ENCODE measurements at places on chromosomes 12 and 14.

DNA sequence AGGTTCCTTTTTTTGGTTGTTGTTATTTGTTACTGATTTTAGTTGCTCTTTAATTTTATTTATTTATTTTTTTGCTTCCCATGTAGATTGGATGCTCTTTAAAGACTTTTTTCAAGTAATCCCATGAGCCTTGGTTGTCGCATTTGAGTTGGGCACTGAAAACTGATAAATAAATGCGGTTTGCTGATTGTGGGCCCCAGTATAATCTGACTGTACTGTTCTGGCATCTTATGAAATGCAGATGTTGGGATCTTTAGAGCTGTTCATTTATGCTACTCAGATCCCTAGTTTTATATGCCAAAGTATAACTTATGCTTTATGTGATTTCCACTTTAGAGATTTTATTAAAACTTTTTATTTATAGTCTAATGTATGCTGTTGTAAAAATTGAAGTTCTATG is 33.3 kb downstream of the WNK1 start:
- no peak for DNase-seq

- DNase-seq, result no peak
Measured at GRCh38 chr12:130031571-130032189, 127.9 kb upstream of the TMEM132D start.

DNA sequence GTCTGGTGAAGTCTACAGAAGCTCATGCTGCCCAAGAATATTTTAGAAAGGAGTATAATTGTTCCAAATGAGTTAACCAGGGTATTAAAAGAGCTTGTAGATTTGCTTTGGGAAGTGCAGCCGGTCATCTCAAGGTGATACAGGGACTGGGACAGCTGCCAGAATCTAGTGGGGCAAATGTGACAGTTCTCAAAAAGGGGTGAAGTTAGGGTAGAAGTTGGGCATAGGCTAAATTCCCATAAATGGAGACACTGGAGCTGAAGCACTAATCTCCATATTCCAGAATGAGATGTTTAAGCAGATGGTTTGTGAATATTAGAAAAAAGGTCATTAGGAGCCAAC is 94.7 kb downstream of the ANO6 start:
- no peak for DNase-seq

DNA sequence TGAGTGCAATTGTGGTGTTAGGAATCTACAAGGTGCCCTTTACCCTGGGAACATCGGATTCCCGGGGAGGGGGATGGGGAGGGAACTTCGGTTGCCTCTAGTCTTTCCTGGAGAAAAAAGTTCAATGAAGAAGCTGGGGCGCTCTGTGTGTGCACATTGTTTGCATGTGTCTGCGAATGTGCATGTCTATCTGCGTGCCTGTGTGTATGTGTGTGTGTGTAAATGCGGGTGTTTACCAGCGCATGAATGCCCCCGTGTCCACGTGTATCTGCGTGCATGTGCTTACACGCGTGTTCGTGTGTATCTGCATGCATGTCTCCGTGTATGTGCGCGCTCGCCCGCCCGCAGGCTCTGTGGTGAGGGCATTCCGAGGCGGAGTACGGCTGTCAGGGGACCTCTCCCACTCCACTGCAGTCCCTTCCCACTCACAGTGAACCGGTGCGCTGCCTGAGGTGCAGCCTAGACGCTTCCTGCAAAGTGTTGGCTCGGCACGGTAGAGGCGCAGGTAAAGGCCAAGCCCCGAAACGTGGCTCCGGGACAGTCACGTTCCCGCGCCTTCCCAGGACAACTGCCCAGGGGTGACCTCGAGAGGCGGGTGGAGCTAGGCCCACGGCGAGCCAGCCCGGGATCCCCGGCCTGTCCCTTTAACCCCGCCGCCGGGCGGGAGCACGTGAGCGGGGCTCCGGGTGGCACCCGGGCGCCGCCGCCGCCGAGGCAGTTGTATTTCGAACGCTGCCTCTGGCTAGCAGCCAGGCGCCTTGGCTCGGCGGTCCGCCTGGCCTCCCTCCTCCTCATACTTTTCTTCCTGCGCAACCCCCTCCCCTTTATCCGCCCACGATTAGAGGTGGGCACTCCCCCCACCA is 539 bp upstream of the HMGA2 start:
- peak; percentile 74 for DNase-seq

DNA sequence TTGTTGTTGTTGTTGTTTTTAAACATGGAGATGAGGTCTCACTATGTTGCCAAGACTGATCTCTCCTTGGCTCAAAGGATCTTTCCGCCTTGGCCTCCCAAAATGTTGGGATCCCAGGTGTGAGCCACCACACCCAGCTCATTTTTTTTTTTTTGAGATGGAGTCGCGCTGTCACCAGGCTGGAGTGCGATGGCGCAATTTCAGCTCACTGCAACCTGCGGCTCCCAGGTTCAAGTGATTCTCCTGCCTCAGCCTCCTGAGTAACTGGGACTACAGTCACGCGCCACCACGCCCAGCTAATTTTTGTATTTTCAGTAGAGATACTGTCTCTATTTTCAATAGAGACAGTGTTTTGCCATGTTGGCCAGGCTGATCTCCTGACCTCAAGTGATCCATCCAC is 4.9 kb upstream of the CLIP1 start:
- DNase-seq, result no peak

- no peak for DNase-seq
Measured at GRCh38 chr14:95067526-95067925, 89.8 kb downstream of the DICER1 start.

DNA sequence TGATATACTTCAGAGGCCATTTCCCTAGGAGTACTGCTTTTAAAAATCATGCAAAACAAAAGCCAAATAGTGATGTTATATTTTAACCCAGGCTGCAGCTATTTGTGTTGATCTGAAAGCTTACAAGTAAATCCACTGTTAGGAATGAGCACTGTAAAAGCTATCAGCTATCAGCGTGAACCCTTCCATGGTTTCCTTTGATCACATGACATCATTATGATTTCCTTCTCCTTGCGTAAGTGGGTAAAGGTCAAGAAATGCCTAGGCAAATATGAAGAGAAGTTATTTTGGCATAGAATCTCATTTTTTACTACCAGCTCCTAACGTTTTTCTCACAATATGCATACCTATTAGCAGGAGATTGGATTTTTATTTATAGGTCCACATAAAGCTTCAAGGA is 48.6 kb upstream of the CATSPERB start:
- no peak for DNase-seq

DNA sequence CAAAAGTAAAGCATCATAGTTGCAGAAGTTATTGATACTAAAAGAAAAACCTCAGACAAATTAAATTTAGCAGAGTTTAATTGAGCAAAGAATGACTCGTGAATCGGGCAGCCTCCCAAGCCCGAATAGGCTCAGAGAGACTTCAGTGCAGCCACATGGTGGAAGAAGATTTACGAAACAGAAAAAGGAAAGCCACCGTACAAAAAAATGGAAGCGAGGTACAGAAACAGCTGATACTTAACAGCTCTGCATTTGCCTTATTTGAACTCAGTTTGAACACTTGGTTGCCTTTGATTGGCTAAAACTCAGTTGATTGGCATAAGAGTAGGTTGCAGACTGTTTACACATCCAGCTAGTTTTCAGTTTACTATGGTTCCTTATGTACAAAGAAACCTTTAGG is 12.9 kb downstream of the TTC9 start:
- DNase-seq, result no peak

GRCh38 chr12:76685246-76685678 is 78.7 kb upstream of the ZDHHC17 start:
- no peak for DNase-seq

GRCh38 chr14:28052251-28052650 is 714.3 kb upstream of the FOXG1 start:
- no peak for DNase-seq

GRCh38 chr14:91968280-91968679 is 20.8 kb upstream of the FBLN5 start:
- no peak for DNase-seq

- no peak for DNase-seq
Measured at GRCh38 chr12:93032758-93033157, 103.7 kb upstream of the EEA1 start.

GRCh38 chr12:39103552-39104165 is 198.3 kb upstream of the CPNE8 start:
- DNase-seq, result peak; percentile 70

DNA sequence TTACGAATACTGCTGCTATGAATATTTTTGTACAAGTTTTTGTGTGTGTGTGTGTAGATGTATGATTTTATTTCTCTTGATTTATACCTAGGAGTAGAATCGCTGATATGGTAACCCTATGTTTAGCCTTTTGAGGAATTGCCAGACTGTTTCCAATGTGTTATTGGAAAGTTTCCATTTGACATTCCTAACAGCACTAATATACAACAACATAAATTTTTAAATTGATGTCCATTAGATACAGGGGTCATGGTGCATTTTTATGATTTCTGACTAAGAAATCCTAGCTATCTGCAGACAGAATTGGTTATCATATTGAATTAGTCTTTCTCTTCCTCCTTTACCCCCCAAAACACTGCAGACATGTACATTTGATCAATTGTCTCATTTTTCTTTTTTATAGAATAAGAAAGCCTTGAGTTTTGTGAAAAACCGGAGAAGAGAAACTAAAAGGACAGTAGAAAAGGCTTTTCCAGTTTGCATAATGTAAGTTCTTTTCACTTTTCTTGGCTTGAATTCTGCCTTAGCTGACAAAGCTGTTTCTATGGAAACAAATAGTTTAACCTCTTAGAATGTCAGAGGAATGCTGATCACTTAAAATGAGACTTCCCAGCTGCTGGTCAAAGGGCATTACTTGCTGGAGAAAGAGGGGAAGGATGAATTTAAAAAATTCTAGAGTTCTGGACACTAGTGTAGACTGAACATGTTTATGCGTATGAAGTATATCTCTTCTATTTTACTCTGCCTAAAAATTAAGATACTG is 28.2 kb downstream of the PALS1 start:
- no peak for DNase-seq

GRCh38 chr12:51852404-51853137 is 4.1 kb upstream of the FIGNL2 start:
- DNase-seq, result no peak

GRCh38 chr12:53501615-53502181 is 615 bp downstream of the TARBP2 start:
- DNase-seq, result no peak

GRCh38 chr12:75578546-75578945 is 67.1 kb upstream of the KRR1 start:
- DNase-seq, result no peak

DNA sequence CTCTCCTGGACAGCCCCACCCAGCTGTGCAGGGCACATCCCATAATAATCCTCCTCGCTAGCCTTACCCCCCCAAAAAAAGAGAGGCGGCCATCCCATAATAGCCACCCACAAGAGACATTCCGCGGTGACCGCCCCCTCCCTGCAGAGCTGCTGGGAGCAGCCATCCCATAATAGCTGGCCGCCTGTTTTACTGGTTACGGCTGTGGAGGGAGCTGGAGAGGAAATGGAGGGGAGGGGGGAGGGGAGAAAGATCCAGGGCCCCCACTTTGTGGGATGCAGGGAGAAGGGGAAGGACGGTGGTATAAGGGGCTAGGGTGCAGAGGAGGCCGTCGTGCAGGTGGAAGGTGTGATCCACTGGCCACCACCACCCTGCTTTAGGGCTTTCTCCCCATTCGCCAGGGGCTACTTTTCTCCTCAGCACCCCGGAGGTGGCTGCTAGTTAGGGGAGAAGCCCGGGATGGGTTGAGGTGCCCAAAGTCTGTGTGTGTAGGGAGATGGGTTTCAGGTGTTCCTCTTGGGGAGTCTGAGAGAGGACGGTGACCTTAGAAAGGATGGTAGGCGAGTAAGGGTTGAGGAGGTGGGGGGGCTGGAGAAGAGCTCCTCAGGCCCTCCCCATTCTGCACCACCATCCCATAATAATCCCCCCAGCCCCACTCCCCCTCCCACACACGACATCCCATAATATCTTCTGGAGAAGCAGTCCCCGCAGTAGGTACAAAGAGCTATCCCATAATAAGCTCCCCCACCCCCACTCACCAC is 6.0 kb upstream of the CHD4 start:
- peak; percentile 45 for DNase-seq

GRCh38 chr12:122161682-122162081 is 12.3 kb downstream of the IL31 start:
- no peak for DNase-seq

GRCh38 chr12:54374562-54375258 is 9.8 kb downstream of the ZNF385A start:
- DNase-seq, result no peak

DNA sequence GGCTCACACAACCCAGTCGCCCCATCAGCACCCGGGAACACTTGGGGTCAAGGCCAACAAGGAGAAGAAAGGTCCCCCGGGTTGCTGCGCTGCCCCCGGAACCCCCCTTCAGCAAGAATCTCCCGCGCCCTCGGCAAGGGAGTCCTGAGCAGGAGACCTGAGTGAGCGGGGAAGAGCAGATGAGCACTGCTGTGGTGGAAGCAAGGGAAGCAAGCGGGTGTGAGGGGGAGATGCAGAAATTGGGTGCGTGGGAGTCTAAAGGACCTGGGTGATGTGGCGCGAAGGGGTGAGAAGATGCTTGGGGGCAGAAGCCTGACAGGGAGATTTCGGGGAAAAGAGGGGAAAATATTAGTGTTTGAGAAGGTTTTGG is 105.5 kb upstream of the PRB2 start:
- no peak for DNase-seq

DNA sequence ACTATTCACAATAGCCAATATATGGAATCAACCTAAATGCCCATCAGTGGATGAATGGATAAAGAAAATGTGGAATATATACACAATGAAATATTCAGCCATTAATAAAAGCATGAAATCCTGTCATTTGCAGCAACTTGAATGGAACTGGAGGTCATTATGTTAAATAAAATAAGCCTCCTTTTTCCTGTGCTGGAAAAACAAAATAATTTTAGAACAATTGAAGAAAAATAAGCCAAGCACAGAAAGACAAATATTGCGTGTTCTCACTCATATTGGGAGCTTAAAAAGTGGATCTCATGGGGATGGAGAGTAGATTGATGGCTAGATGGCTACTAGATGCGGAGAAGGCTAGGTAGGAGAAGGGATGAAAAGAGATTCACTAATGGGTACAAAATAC is 6.3 kb upstream of the BTG1 start:
- no peak for DNase-seq

- no peak for DNase-seq
Measured at GRCh38 chr14:34692898-34693227, 21.5 kb downstream of the CFL2 start.

DNA sequence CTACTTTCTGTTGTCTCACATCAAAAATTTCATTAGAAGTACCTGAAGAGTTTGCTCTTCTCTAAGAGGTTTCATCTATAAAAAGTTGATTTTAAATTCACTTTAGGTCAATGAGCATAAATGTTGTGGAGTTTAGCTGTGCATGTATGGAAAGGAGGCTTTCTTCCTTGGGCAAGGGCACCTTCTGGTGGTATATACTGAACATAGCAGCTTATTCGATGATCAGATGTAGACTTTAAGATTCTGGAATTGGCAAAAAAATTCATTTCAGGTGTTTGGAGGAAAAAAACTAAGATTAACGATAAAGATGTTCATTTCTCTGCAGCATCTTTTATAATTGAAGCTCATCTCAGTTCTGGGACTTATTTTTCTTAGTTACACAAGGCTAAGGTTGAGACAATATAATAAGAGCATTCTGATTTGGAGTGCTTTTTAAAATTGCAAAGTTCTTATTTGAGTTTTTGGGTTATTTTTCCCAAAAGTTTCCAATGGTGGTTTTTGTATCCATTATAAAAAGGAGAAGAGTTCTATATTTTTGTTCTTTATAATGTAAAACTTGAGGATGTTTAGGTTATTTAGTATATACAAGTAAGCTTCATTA is 46.8 kb downstream of the TMEM117 start:
- DNase-seq, result peak; percentile 39

GRCh38 chr14:31936115-31936514 is 141.0 kb upstream of the ARHGAP5 start:
- no peak for DNase-seq
